ENCODE measurements at places on chromosomes 3 and 15. TPM values are rescaled to one million over a fixed set of nuclear protein-coding genes. Genes with fewer than 3 reads are reported as not detected.

Gene NPAP1
- not detected for total RNA-seq

DNA sequence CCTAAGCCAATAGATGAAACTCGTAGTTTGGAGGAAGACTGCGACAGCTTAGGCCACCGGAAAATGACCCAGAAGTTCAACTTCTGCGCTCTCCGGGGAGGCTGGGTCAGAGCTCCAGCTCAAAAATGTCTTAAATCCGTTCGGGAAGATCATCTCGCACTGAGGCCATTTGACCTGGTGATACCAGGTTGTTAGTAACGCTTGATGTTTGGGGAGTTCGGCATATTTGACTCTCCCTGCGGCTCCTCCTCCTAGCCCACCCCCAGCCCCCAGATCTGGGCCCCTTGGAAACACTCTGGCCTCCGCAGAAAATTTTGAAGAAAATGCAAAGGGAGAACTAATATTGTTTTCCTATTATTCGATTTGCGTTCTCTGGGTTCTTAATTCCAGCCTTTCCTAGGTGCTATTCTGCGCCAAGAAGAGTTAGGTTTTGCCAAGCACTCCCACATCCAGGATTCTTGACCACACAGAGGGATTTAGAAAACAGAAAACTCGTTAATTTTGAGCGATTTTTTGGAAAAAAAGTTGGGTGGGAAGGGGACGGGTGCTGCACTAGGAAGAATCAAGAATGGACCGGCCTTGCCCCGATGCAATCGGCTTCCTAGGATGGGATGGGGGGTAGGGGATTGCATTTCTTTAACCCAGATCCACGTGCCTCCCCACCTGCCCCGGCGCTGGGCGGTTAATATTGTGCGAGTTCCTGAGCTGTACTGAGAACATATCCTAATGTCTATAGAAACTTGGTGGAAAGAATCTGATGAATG, 50.0 kb downstream of the ZIC4 start:
- no peak for DNase-seq

- DNase-seq: no peak
These were observed 18.7 kb upstream of the SKIL start for GRCh38 chr3:170338690-170339340.

DNA sequence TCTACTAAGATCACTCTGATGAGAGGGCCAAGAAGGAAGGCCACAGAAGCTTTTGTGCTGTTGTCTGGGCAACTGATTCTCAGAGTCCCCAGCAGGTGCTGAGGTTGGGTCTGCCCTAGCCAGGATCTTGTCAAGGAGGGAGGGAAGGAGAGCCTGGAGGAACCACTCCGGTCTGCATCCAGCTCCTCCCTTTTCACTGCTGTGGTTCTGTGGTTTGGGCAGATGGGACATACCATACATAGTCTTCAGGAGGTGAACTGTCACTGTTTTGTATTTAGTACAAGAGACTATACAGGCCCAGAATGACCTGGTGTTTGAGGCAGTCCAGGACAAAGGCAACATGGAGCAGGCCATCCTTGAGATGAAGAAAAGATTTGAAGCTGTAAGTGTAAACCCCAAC, 21.9 kb downstream of the C3orf62 start:
- DNase-seq: no peak

Measured in osteoblast (primary cell).